ENCODE measurements at places on chromosomes 4 and X. TPM values are rescaled to one million over a fixed set of nuclear protein-coding genes. Genes with fewer than 3 reads are reported as not detected.

Gene NAA10
- total RNA-seq, result 74.7 TPM

Gene PRKG2
- total RNA-seq, result not detected

Gene SLC10A6
- not detected for total RNA-seq

GRCh38 chr4:163603257-163603656, 108.8 kb downstream of the TMA16 start:
- ATAC-seq, result no peak

GRCh38 chr4:125836597-125837195, 521.9 kb downstream of the FAT4 start:
- no peak for ATAC-seq

- peak; percentile 51 for ATAC-seq
Measured at GRCh38 chr4:56626963-56627362, 54.1 kb downstream of the HOPX start.

DNA sequence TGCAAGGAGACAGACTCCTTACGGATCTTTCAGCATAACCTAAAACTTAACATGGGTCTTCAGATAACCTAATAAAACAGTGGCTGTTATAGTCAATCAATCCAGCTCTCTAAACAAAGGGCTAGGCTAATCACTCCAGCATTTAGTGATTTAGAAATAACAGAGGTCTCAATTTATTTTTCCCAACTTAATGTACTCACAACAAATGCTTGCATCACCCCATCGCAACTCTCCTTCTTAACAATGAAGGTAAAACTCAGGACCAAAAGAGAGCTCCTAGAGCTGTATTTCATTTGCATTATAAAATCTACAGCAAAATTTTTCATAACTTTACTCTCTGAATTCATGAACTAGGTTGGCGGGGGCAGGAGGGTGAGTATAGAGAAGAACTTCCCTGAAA, 1.1 kb downstream of the LIN54 start:
- no peak for ATAC-seq

DNA sequence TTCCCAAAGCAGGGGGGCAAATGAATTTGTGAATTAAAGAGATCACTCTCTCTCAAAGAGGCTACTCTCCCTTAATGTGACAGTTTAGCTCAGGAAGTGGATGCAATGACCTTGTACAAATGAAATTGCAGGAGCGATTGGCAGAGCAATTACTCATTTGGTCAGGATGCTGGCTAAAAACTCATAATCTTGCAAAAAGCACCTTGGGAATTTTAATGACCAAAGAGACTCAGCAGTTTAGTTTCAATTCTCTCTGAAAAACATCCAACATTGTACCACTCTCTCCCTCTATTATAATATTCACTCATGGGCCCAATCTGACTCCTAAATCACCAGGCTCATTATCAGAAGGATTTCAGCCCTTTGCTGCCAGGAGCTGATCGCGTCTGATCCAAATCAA, 26.1 kb downstream of the PDGFC start:
- ATAC-seq, result no peak

GRCh38 chrX:22116605-22117546, 84.8 kb downstream of the PHEX start:
- ATAC-seq, result no peak

DNA sequence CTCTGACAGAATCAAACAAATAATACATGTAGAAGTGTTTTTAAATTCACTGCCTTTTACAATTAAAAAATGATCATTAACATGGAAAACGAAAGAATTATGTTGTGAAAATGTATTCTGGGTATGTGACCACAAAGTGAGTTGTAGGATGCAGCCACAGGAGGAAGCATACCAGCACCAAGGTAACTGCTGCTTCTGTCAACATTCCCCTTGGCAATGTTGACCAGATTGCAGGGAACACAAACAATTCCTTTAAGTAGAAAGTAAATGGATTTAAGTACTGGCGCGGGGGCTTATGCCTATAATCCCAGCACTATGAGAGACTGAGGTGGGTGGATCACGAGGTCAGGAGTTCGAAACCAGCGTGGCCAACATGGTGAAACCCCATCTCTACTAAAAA, 1877.9 kb upstream of the PCDH7 start:
- ATAC-seq, result no peak

DNA sequence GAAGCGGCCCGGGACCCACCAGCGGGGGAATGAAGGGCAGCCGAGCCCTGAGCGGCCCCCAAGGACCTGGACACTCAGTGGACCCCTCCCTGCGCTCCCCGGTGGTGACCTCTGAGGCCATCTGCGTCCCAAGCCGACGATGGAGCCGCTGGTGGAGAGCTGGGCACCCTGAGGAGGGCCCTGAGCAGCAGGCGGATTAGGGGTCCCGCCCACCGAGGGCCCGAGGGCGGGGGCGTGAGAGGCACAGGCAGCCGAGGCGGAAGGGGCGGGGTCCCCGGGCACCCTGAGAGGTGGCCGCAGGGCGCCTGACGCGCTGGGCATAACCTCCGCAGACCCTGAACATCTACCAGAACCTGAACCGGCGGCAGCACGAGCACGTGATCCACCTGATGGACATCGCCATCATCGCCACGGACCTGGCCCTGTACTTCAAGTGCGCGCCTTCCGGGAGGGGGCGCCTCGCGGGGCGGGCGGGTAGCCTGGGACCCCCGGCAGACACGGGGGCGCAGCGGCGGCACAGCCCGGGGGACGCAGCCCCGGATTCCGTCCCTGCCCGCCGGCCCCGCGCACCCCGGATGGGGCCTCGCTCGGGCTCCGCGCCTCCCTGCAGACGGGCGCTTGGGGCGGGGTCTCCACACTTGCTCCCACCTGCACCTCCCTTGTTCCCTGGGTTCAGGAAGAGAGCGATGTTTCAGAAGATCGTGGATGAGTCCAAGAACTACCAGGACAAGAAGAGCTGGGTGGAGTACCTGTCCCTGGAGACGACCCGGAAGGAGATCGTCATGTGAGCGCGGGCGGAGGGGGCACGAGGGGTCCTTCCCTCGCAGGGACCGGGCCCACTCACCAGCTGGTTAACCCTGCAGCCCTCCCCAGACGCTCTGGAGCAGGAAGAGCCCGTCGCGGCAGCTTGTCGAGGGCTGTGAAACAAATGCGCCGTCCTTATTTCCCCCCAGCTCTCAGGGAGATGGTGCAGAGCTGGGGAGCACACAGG, 10.3 kb downstream of the ATP5ME start:
- ATAC-seq, result peak; percentile 79
